ENCODE measurements at places on chromosomes 1 and 21.

DNA sequence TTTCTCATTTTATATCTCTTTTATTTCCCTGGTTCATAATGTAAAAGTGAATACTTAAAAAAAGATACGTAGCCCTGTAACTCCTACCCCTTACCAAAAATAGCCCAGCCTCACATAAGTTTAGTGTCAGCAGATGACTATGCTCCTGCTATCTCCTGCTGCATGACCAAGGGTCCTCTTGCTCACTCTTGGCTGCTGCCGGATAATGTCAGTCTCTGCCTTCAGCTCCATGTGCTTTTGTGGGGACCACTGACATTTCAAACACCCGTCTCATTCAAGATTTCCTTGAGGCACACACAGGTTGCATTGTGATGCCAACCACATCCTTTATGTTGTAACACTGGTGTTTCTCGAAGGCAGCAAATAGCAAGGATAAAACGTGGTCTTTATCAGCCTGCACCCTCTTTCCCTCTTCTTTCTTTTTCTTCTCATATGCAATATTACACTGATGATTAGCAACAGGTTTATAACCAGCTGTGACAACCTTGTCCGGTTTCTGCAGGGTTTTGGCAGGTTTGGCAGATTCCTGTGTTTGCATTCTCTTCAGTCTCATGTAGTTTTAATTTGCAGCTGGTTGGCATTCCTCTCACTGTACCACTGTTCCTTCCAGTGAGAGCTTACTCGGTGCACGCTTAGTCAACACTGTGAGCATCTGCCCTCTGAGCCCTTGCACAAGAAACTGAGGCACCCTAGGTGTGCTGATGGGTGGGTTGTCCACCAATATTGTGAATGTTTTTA lies 62.2 kb downstream of the ZNF684 start:
- DNase-seq: no peak

DNA sequence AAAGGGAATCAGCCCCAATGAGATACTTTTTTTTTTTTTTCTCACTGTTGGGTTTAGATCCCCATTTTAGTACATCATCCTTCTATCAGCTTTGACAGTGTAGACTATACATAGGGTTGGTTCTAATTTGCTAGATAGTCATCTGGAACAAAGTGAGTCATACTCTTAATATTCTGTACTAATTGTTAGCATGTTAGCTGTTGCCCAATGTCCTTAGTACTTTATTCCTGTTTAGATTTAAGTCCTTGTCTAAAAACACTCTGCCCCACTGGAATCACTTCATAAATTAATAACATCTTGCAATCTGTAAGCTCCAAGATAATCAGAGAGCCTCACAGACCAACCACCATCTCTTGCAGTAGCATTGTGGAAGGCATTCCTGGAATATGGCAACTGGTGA lies 209.8 kb upstream of the KIAA0040 start:
- no peak for DNase-seq

DNA sequence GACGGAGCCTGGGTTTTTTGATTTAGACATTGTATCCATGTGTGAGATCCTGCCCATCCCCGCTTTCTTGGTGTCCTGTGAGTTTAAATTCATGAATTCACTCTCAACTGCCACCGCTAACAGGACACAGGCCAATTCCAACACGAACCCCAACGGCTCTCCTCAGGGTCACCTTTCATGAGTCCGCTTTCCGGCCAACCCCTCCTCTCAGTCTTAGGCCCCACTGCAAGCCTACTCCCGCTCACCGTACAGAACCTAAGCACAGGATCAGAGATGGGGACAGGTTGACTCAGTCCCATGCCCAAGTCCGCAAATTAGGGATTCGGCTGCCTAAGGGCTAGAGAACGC lies 238 bp upstream of the SCP2 start:
- DNase-seq: no peak

GRCh38 chr1:53155534-53155933 lies 13.1 kb upstream of the SLC1A7 start:
- no peak for DNase-seq

GRCh38 chr1:228287541-228288425 lies 79.9 kb downstream of the OBSCN start:
- DNase-seq: no peak
